ENCODE measurements at places on chromosomes 7 and 10.

GRCh38 chr7:121547544-121548092, 151.5 kb upstream of the FAM3C start:
- peak; percentile 57 for DNase-seq

DNA sequence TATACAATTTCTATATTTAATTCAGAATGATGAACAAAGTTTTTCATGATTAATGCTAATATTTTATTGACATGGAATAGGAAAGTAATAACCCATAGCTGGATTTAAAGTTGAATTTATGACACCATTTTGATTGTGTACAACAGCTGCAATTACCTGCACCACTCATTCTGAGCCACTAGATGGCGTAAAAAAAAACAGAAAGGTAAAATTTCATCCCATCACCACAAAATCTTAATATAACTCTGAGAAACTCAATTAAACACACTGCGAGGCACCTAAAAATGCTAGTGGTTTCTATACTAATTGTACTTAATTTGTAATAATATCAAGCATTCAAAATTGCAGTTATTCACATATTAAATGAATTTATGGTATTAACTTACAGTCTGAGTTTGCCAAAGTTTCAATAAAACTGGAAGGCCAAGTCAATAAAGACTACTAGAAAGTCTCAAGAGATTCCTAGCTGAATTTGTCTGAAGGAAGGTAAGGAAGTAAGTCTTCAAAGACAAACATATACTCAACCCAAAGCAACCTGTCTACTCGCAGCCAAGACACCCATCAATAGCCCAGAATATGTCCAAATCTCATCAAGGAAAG, 182.5 kb downstream of the SKAP2 start:
- DNase-seq, result peak; percentile 26

- DNase-seq, result peak; percentile 8
These were observed 944.3 kb downstream of the GATA3 start for GRCh38 chr10:8998751-8999150.

GRCh38 chr7:119761776-119762175, 511.2 kb upstream of the KCND2 start:
- no peak for DNase-seq

DNA sequence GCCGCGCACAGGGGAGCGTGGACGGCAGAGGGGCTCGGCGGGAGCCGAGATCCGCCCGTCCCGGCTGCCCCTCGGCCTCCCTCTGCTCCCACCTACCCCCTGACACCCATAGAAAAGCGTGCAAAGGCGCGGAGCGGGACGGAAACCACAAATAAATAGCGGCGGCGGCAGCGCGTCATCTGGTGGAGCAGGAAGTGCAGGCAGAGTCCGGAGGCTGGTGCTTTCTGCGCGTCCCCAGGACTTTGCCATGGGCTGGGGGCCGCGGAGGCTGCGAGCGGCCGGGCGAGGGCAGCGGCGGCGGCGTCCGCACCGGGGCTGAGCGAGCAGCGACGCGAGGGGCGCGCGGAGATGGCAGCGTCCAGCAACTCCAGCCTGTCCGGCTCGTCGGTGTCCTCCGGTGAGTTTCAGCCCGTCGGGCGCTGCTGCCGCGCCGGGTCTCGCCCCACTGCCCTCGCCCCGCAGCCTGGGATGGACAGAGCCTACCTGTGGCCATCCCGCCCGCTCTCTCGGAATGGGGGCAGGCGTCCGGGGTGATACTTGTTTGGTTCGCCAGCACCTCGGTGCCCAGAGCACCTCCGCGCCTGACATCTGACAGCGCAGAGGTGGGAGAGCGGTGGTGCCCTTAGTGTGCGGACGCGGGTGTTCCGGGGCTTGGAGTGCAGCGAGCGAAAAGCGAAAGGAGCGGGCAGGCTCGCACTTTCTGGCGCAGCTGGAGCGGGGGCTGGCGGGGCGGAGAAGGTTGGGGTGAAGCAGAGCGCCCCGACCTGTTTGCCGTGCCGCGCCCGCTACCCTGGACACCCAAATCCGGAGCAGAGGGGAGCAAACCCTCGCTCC, at the start of gene CHN2:
Gene CHN2, plus strand, starts transcription at position 182 of the 834 bp plus-strand sequence.
- DNase-seq, result peak; percentile 28

GRCh38 chr7:143289421-143289820, 1.3 kb downstream of the CASP2 start:
- no peak for DNase-seq

GRCh38 chr7:135692055-135692454, 29.7 kb downstream of the STMP1 start:
- peak; percentile 54 for DNase-seq

DNA sequence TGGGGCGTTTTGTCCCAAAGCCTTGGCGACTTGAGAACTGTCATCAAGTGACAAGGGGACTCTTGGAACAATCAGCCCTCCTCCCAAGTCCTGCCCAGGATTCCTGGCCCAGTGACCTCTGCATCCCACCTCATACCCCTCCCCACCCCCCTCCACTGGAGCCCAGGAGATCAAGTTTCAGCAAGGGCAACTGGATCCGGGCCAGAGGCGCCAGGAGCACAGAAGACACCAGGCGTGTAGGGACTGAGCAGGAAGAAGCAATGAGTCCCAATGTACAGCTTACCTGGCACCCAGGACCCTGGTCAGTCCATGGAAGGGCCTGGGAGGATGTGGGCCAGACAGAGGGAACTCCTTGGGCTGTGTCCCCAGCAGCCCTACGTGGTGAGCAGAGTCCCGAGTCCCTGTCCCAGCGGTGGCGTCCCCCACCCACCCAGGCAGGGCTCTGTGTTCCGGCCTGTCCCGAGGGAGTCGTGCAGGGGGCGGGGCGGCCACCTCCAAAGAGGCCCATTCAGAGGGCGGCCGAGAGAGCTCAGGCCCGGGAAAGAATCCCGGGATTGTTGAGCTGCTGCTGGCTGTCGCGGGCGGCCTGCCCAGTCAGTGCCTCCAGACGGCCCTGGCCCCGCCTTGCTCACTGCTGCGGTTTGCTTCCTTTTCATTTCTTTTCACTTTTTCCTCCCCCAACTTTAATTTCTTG, 254.1 kb downstream of the TNS3 start:
- DNase-seq, result peak; percentile 92

GRCh38 chr10:35339942-35340341, 3.6 kb downstream of the CCNY start:
- no peak for DNase-seq

GRCh38 chr7:22697876-22698606, 29.0 kb upstream of the IL6 start:
- no peak for DNase-seq

GRCh38 chr7:140509789-140510188, 30.5 kb upstream of the MKRN1 start:
- no peak for DNase-seq

DNA sequence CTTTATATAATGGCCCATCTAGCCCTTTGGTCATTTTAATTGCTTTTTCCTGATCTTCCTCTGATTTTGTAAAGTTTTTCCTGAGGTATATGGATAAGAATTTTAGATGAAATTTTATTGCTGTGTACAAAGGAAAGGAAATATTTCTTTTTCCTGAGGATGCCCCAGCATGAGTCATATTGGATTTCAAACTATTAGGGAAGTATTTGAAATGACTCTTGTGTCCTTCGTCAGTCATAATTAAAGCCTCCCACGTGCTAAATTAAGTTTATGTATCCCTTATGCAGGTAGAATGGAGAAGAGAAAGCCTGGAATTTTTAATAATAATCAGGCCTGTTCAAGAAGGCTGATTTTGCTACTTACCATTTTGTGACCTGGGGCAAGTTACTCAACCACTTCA, 82.6 kb upstream of the GLI3 start:
- DNase-seq, result peak; percentile 11

- DNase-seq, result no peak
These were observed 68.9 kb downstream of the MYOF start for GRCh38 chr10:93413252-93413689.

- DNase-seq, result no peak
These were observed 133.1 kb upstream of the NPS start for GRCh38 chr10:127415901-127416581.

GRCh38 chr7:36653663-36654355, 70.5 kb downstream of the AOAH start:
- no peak for DNase-seq

All from fibroblast of skin of abdomen (primary cell).